ENCODE measurements at places on chromosomes 11 and 22.

DNA sequence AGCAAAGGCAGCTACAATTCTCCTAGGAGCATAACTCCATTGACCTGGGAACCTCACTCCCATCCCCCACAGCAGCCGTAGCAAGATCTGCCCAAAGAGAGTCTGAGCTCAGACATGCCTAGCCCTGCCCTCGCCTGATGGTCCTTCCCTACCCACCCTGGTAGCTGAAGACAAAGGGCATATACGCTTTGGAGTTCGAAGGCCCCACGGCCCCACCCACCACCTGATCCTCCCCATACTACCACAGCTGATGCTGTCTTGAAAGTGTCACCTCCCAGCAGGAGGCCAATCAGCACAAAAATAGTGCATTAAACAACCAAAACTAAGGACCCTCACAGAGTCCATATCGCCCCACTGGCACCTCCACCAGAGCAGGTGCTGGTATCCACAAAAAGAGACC lies 22.6 kb upstream of the GNAZ start:
- DNase-seq, result peak; percentile 47

- DNase-seq, result no peak
Measured at GRCh38 chr11:2376751-2377451, at the start of gene CD81. Gene CD81, plus strand, starts transcription at chr11:2377310. Its CDS starts 240 bp downstream, at chr11:2377550.

DNA sequence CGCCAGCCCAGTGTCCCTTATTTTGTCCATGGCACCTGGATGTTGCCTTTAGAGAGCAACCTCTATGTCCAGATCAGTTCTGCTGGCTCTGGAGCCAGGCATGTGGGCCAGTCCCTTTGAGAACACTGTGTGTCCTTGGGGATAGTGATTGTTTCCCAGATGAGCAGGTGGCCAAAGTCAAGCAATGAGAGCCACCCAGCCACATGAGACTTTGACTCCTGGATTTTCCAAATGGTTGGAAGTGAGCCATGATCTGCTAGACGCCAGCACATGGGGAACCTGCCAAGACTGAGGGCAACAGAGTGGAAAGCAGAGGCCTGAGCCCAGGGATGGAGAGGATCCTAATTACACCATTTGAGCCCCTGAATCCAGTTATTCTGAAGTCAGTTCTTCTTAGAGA lies 479.8 kb downstream of the OPCML start:
- DNase-seq, result no peak

GRCh38 chr11:12291313-12291712 lies 86.1 kb upstream of the PARVA start:
- no peak for DNase-seq

DNA sequence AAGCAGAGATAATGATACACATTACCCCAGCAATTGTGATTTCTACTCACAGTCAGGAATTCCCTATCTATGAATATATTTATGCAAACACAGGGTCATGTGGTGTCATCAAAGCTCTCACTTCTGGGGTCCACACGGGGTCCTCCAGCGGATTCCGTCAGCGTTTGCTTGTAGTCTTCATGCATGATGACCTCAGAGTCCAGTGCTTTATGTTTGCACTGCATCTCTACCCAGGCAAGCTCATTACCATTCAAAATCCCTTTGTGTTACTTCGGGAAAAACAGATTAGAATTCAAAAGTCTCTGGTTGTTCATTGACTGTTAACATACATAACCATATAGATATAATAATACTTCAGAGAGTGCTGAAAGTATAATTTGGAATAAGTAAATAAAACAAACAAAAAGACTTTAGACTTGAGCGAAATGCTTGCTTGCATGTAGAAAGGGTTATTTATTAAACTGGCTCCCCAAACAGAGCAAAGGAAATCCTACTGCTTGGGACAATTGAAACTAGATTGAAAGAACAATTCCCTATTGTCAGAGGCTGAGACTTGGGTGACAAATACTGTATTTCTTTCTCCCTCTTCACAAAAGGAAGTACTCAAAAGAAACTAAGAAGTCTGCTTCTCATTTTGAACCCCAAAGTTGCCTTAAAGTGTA lies 423.1 kb downstream of the ETS1 start:
- no peak for DNase-seq

DNA sequence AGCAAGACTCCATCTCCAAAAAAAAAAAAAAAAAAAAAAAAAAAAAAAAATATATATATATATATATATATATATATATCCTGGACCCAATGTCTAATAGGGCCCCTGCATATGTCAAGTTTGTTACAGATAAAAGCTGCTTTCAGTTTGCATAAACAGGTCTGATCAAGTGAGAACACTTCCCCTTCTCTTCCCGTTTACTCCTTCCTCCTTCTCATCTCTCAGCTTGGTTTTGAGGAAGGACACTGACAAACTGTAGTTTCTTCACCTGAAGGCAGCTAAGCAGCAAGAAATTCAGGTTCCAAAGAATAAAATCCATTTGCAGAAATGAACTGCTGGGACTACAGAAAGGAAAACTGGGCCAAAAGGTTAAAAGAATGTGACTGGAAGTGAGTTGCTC lies 11.7 kb downstream of the THOC5 start:
- no peak for DNase-seq

GRCh38 chr22:44274918-44275630 lies 37.7 kb downstream of the SHISAL1 start:
- no peak for DNase-seq

- DNase-seq, result no peak
Measured at GRCh38 chr22:50025993-50026392, 13.4 kb upstream of the IL17REL start.

Data from esophagus muscularis mucosa (tissue), 4 donors.